ENCODE measurements at places on chromosomes 12 and 14.

DNA sequence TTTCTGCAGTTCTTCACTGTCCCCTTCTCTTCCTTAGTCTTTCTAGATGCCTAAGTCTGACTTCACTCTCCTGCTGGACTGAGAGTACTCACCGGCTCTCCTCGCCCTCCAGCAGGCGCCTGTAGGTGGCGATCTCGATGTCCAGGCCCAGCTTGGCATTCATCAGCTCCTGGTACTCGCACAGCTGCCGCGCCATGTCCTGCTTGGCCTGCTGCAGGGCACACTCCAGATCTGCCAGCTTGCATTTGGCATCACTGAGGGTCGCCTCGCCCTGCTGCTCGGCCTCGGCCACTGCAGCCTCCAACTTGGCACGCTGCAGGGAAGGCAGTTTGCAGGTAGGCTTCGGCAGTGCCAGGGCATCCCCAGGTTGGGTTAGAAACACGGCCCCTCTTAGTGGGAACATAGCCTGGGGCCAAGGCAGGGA, 5.2 kb downstream of the KRT84 start:
- DNase-seq = no peak

DNA sequence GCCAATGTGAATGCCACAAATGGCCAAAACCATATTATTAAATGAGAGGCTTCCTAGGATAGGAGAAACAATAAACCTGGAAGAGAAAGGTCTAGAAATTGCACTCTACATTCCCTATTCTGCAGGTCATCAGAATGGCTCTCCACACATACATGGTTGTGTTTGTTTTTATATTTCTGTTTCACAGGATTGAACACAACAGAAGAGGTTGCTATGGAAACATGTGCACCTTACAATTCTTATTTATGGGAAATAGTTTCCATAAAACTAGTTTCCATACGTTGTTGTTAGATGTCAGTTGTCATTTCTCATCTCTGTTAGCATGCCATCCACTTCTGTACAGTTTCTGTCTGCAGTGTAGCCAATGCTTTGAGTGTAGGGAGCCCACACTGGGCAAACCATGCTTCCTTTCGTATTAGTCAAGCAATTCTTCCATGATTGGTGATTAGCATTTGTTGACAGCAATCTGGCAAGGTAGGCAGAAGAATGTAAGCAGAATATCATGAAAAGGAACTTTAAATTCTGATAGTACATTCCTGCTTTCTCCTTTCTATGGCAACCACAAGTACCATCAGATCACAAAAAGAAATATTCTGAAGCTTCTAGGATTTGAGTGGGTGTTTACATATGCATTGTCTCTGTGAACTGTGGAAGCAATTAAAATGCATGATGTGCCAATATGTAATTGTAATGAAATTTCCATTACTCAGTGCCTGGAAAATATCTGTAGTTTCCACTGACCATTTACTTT, 141.6 kb upstream of the AVPR1A start:
- no peak for DNase-seq

DNA sequence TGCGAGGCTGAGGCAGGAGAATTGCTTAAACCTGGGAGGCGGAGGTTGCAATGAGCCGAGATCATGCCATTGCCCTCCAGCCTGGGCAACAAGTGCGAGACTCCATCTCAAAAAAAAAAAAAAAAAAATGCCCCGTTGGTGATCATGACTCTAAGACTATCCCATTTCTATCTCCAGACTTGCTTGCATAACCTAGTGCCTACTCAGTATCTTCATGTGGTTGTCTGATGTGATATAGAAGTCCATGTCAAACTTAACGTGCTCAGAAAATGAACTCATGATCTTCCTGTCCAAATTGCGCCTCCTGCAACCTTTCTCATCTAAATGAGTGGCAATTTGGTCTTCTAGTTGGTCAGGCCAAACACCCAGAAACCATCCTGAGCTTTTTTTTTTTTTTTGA, 4.7 kb upstream of the TSFM start:
- no peak for DNase-seq

DNA sequence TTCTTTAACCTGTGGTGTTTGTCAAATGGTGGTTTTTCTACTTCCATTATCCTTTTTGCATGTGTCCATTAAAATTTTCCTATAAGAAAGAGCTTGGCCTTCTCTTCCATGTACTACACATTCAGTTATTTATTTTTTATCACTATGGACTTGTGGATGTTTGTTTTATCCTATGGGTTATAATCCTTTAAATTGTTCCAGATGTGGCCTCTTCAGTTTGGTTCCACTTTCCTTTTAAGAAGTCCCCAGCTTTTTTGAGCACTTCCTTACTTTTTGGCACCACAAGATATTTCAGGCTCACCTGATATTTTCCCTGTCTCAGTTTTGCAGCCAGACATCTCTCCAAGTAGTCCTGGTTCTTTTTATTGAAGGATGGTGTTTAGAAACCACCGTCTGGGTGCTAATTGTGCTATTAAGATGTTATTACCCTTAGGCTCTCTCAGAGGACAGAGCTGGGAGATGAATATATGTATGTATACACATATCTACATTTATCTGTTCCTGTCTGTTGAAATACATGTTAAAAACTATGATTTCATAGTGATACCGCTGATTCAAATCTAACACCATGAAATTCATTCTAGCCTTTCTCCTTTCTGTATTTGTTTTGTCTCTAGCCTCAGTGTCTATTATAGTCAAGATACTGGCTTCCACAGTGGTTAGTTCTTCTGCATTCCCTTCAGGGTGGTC, 408.5 kb upstream of the RGS6 start:
- no peak for DNase-seq

DNA sequence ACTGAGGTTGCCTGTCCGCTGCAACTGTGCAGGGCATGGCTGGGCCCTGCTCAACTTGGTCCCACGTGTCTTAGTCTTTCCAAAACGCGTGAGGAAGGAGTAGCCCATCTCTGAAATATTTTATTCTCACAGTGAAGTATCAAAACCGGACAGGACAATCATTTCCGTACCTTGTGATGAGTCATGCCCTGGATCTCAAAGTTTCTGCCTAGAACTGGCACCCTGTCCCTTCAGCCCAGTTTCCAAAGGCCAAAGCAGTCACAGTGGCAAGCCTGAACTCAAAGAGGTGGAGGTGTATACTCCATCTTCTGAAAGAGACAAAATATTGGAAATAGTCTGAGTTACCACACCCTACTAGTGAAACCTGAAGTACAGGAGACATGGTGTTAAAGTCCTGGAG, 28.5 kb upstream of the SRGAP1 start:
- DNase-seq = no peak

GRCh38 chr14:55813630-55814029, 233.6 kb downstream of the KTN1 start:
- DNase-seq = no peak

DNA sequence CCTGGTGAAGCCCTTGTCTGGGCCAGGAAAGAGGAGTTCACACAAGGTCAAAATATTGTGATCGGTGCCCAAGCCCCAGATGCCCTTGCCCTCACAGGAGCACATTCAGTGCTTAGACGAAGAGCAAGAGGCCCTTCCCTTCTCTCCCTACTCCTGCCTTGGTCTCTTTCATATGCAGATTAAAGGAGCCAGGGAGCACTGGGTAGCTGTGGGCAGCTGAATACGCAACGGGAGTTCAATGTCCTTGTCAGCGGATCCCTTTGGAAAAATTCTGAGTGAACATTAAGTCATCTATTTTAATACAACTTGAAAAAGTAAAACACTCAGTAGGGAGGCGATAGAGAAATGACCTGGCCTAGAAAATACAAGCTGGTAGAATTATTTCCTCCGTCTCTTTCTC, 1489.4 kb downstream of the AACS start:
- DNase-seq = no peak

DNA sequence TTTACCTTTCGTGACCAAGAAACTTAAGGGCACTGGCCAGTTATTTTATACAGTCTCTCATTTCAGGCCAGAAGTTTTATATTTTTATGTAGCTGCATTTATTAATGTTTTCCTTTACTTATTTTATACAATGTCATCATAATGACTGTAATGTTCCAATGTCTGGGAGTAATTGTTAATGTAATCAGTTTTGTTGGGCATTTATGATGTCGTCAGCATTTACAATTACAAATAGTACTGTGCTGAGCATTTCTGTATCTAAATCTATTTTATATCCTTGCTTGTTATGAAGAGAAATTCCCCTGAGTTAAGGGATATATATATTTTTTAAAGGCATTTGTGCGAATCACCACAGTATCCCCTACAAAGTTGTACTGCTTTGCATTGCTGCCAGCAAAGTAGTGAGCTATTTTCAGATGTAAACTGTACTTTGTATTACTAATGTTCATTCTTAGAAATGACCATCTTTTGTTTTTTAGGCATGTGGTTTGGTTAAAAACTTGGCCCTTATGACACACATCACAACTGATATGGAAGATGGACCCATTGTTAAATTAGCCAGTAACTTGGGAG, 74.4 kb downstream of the POLR3B start:
- no peak for DNase-seq

- DNase-seq = no peak
Measured at GRCh38 chr12:59122784-59123183, 202.5 kb upstream of the LRIG3 start.

DNA sequence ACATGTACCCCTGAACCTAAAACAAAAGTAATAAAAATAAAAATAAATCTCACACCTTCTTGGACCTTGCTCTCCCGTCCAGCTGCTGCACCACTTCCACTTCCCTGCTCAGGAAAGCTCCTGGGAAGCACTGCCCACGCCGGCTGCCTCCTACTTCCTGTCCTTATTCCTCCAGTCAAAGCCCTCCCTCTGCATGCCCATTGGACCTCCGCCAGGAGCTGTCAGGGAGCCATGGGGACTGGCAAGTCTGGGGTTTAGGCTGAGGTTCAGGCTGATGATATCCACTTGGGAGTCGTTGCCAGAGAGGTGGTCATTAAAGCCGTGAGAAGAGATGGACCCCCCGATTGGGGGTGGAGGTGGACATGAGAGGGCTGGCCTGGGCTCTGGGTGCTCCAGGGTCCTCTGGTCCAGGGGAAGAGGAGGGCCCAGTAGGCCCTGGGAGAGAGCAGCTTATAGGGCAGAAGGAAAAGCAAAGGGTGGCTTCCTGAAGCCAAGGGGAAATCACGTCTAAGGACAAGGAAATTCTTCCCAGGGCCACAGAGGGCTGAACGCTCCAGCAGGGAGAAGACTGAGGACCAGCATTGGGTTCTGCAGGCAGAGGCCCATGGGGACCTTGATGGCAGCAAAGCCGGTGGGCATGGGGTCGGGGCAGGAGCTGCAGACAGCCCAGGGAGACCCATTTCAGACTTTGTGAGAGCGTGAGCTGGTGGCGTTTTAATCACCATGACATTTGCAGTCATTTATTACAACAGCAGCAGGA, 78.7 kb downstream of the FZD10 start:
- DNase-seq = no peak

DNA sequence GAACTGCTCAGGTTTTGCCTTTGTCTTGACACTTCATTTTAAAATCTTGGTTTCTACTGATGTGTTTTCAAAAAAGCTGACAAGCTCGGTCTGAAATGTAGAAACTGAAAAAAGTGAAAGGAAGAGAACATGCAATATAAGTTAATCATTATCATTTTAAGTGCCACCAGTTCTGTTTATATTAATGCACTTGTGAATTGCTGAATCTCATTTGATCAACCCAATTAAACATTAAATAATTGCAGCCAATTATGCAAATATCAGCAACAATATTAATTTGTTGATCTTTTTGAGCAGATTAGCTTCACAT, 133.8 kb downstream of the BCAT1 start:
- no peak for DNase-seq

GRCh38 chr12:103783744-103784664, 57.0 kb downstream of the NT5DC3 start:
- DNase-seq = no peak

DNA sequence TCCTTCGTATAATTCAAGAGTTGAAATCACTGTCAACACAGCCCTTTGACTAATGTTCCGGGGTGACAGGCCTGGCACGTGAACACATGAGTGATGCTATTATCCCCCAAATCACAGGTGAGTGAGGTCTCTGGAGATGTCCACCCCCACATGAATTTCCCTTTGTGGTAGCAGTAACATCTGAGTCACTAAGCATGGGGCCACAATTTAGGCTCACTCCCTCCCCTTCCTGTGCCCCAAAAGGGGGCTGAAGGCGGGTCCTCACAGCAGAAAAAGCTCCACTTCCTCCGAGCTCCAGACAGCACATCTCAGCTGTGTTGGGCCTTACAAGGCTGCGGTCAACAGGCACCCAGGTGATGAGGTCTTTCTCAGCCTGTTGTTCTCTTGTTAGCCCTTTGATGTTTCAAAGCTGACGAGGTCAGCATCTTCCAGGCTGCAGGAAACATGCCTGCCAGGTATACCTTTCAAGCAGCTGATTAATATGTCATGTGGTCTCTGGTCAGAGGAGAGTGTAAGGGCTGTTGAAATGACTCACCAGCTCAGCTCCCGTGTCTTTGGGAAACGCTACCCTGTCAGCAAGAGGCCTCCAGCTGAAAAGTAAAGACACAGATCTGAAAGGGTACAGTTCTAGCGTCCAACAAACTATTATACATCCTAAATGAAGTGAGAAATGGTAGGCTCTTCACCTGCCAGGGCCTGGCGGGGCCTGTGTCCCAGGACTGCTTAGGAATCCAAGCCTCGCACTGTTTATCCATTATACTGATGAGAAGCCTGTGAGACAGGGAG, 107.3 kb downstream of the ZFP36L1 start:
- DNase-seq = no peak

DNA sequence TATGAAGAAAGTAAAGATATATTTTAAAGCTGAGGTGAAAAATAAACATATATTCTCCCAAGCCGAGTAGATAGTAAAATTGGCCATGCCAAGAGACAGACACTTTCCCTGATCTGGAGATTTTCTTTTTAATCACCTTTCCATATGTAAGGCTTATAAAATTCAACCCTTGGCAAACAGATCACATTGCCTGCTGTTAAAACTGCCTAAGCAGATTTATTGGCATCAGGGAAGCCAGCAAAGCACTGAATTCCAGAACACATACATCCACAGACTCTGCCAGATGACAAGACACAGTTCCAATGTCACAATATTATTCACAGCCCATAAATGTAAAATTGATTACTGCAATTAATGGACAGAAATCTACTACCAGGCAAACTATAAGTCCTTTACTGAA, 78.2 kb upstream of the GARIN2 start:
- DNase-seq = no peak

DNA sequence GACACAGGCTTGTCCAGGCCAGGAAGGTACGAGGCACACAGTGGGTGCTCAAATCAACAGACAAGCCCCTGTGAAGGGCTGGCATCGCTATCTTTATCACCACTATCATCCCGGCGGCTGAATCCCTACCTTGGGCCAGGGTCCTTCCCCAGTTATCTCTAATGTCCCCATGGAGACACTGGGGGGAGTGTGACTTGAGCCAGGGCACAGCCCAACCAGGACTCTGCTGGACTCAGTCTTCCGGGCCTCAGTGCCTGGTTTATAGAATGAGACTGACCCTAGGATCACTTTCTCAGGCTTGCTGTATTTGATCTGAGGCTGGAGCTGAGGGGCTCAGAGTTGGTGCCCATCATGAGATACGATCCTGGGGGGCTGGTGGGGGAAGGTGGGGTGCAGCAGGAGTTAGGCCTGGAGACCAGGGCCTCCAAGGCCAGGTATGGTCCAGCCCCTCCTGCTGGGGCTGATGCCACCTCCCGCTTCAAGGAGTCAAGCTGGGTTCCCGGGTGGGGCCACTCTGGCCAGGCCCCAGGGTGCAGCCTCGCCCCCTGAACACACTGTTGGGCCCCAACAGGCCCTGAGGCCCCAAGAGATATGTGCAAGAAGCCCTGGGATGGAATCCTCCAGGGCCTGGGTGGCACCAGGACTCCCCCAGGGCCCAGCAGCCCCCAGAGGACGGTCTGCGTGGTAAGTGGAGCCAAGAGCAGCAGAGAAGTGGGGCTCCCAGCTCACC, 11.8 kb downstream of the BEGAIN start:
- no peak for DNase-seq

Data from NCI-H748 treated with DMSO at 0.1 percent for 48 hours (cell line).